ENCODE measurements at places on chromosomes 7 and 10. TPM values are rescaled to one million over a fixed set of nuclear protein-coding genes. Genes with fewer than 3 reads are reported as not detected.

Gene NCF1
- 0.69 TPM for total RNA-seq

Gene C10orf67
- total RNA-seq: 1.2 TPM

Gene HOXA3
- not detected for total RNA-seq

Gene SLC13A1
- total RNA-seq: not detected

Gene RELN
- 77.0 TPM for total RNA-seq

Gene HMX2
- total RNA-seq: 0.92 TPM

Gene VIPR2
- 2.8 TPM for total RNA-seq

Gene ANKRD1
- total RNA-seq: not detected
